ENCODE measurements at places on chromosomes 4 and X.

GRCh38 chr4:113881256-113881655, 98.2 kb downstream of the ARSJ start:
- DNase-seq, result no peak

- DNase-seq, result no peak
Observed at GRCh38 chr4:60485276-60485675, 714.9 kb upstream of the ADGRL3 start.

GRCh38 chr4:87219632-87220093, 755 bp downstream of the KLHL8 start:
- DNase-seq, result peak; percentile 25

DNA sequence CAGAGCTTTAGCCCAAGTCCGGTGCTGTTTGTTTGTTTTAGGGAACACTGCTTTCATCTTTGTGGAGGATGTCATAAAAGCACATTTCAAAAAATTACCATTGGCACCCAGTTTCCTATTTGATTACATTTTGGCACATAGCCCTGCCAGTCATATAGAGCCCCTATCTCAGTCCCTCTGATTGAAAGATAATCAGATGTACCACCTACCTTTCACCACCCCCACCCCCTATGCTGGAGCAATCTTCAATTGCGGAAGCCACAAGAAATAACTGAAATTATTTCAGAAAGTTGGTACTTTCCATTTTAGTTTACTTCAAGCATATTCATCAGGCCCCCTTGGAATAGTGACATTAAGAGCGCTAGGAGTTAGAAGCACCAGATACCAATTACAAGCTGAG, 136.7 kb upstream of the RPL34 start:
- no peak for DNase-seq

DNA sequence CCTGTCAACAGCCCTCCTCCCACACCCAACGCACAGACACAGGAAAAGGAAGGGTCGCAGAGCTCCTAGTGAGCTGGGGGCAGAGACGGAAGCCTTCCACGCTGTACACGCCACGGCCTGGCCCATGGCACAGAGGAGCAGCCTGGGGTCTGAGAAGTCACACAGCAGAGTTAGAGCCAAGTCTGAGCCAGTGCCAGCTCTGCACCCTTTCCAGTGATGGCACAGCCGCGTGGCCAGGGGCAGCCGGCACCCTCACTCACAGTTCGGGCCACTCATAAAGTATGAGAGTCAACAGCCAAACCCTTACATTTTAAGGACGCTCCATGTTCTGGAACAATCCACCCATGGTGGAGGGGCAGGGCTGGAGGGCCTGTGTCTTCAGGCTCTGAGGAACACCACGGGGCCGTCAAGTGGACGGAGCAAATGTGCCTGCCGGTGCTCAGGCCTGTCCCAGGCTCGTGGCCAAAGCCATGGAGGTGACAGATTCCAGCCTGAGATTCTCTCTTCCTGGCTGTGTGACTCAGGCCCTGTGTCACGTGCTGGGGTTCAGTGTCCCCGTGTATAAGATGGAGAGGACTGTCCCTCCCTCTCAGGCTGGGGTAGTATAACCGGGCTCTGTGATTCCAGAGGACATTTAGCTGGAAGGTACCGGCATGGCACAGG, 91.2 kb downstream of the ABLIM2 start:
- DNase-seq, result no peak

DNA sequence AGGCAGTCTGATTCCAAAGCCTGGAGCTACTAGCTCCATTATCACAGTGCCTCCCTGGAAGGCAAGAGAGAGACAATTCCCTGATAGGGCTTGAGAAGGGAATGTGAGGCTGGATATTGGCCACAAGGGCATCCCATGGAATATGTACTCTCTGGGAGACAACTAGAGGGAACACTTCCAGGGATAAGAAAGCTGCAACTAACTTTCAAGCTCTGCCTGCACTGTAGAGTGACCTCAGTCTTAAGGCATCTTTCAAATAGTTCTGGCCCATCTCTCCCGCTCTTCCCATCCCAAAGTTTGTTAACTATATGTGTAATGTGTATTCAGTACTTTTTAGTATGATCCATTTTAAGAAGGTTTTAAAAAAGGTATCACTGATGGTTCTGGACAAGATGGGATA, 13.1 kb upstream of the RNF212 start:
- no peak for DNase-seq

GRCh38 chr4:41575665-41576064, 37.7 kb downstream of the LIMCH1 start:
- DNase-seq, result no peak

GRCh38 chr4:153725136-153725830, 34.5 kb downstream of the RNF175 start:
- no peak for DNase-seq

GRCh38 chrX:111041018-111041462, 55.0 kb upstream of the PAK3 start:
- DNase-seq, result no peak

GRCh38 chrX:110341189-110342035, 17.2 kb upstream of the RTL9 start:
- no peak for DNase-seq

- no peak for DNase-seq
Observed at GRCh38 chr4:8079031-8079885, 79.4 kb downstream of the ABLIM2 start.

- no peak for DNase-seq
Observed at GRCh38 chr4:108163351-108163750, 5.4 kb downstream of the LEF1 start.

DNA sequence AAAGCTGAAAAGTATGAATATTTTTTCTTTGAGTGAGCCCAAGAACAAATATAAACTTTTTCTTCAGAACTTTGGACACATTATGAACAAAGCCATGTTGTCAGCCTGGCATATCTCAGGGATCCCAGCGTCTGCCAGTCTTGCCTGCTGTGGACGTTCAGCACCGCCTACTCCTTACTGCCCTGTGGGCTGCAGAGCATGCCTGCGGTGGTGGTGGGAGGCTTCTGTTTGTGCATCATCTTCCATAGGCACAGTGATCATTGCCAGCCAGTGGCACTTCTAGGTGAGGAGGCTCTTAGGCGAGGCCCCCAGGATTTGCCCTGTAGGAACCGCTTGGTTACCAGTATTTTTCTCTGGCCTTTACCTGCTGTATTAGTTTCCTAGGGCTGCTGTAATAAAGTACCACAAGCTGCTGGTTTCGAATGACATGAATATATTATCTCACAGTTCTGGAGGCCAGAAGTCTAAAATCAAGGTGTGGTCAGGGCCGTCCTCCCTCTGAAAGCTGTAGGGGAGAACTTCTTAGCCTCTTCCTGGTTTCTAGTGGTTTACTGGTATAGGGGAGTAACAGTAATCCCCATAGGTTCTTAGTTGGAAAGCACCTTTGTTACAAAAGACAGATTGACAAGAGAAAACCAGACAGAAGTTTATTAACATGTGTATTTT, 15.4 kb downstream of the ANXA3 start:
- DNase-seq, result no peak

DNA sequence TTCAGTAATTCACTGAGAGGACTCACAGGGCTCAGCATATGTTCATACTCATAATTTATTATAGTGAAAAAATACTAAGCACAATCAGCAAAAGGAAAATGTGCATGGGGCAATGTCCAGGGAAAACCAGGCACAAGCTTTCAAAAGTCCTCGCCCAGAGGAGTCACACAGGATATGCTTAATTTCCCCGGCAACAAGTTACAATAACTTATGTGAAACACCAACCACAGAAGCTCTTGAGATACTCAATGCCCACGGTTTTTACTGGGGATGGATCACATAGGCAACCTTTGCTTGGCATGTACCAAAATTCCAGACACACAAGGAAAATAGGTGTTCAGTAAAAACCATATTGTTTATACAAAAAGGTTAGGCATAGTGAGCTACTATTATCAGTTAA, 38.5 kb upstream of the STPG2 start:
- DNase-seq, result no peak

DNA sequence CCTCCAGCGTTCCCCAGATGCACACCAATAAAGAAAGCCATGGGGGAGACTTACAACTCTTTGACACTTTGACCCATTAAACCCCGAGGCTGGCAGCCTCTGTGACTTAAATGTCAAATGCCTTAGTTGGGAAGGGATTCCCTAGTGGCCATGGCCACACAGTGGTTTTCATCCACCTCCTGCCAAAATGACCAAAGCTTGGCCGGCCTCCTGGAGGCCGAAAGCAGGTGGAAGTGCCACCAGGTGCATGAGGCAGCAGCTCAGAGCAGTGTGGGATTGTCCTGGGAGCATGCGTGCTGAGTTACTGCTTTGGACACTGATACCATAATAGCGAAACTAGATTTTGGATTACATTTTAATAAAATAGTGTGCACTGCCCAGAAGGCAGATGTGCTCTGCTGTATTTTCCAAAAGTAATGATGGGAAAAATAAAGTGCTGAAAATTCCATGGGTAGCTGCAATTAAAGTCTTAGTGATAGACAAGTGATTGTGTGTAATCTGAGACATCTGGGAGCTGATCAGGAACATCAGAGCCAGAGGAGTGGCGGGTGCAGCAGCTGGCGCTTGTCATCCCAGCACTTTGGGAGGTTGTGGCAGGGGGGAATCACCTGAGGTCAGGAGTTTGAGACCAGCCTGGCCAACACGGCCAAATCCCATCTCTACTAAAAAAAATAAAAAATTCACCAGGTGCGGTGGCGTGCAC, 39.8 kb upstream of the TADA2B start:
- no peak for DNase-seq

DNA sequence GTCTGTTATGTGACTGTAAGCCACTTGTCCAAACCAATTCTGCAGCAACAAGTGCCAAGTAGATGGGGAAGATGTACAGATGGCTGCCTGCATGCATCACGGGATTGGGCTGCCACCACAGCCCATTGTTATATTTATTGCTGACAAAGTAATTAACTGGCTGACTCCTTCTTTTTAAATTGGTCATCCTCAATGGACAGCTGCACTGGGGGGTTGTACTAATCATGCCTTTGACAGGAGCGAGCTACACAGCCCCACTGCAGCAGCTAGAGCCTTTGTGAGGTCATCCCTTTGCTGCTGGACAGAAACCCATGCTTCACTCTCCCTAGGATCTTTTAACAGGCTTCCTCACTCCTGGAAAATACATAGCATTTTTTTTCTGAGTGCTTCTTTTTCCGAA, 146.7 kb upstream of the CXXC4 start:
- no peak for DNase-seq

DNA sequence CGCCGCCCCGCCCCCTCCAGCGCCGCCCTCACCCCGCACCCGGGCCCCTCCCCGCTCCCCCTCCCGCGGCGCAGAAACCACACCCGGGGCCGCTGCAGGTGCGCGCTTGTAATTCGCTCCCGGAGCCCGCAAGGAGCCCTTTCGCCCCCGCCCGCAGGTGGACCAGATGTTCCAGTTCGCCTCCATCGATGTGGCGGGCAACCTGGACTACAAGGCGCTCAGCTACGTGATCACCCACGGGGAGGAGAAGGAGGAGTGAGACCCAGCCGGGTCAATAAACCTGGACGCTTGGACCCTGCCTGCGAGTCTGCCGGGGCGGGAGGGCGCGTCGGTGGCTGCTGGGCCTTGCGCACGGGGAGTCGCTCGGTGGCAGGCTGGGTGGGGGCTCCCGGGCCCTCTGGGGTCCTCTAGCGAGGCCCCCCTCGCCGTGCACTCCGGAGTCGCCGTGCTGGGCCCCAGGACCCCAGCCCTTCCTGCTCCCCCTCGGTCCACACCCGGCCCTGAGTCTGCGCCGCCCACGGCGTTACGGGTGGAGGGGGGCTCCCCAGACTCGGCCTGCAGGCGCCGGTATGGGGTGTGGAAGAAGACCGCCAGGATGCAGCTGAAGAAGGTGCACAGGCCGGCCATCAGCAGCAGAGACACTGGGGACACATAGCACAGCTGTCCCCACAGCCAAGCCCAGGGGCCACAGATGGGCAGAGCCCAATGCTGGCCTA, 7.1 kb downstream of the SLC49A3 start:
- DNase-seq, result no peak

GRCh38 chr4:169260217-169260866, 10.4 kb downstream of the SH3RF1 start:
- no peak for DNase-seq

- no peak for DNase-seq
Observed at GRCh38 chrX:14038375-14039085, 8.8 kb upstream of the GEMIN8 start.

GRCh38 chrX:4151798-4152197, 438.3 kb upstream of the PRKX start:
- DNase-seq, result no peak

GRCh38 chr4:185580699-185581098, 45.4 kb upstream of the PDLIM3 start:
- no peak for DNase-seq

DNA sequence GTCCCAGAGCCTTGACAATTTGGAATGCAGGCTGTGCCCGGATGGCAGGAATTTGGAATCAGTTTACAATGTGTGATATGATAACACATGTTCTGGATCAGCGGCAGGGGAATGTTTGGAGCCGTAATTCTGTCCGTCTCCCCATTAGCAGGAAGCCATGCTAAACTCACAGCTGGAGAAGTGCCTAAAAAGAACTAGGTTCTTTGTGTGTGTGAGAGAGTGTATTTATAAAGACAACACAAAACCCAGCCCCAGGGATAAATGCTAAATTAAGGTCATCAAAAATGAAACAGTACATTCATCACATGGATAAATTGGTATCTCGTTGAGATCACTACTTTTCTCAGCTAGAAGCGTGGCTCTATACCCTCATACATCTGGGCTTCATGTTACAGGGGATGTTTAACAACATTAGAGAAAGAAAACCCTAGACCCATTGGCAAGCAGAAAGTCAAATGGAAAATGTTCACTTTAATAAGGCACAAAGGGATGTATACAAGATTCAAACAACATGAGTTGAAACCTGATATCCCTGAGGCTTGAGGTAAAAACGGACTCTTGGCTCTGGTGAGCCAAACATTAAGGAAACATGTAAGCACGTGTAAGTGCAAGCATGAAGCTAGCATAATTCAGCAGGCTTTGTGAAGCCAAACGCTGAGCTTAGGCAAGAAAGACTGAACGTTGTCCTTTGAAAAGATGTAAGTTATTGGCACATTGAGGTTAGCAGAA, 18.0 kb upstream of the TMEM131L start:
- DNase-seq, result no peak
